ENCODE measurements at places on chromosomes 3 and 15.
A peak's percentile ranks its signal among the peaks of the same experiment; 100 is the strongest.

DNA sequence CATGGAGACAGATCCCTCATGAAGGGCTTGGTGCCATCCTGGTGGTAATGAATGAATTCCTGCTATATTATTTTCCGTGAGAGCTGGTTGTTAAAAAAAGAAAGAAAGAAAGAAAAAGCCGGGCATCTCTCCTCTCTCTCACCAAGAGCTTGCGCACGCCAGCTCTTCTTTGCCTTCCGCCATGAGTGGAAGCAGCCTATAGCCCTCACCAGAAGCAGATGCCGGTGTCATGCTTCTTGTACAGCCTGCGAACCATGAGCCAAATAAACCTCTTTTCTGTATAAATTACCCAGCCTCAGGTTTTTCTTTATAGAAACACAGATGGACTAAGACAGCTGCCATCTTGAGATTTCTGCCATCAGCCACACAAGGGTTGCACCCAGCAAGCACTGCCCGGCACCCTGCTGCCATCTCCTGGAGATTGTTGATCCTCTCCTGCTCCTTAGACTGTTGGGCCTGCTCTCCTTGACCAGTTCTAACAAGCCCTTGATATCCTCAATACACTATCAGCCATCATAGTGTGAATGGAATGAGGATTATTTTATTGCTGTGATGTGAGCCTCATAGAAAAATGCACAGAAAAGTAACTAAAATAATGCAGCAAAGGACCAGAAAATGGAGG lies 3.5 kb upstream of the AHSG start:
- no peak for DNase-seq

DNA sequence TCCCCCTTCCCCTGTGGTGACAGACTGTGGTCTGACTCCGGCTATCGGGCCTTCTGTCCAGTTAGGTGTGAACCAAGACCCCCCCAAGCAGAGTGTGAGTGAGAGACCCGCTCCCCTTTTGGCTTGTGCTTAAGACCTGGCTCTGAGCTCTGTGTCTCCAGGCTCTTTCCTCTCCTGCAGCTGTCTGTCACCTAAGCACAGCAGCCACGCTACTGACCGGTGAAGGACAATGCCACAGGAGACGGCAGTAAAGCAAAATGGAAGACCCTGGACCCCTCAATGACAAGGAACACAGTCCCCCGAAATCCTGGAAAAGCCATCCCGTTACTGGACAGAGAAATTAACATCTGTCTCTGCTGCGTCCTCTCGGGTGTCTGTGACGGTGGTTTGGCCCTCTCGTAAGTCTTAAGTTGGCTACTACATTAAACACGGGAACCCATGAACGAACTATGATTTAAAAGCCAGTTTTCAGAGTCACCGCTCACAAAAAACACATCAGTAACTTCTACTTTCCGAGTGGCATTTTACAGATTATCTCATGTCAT lies 53.7 kb downstream of the CHSY1 start:
- DNase-seq: no peak

GRCh38 chr15:93298901-93299300 lies 209.9 kb upstream of the RGMA start:
- no peak for DNase-seq

DNA sequence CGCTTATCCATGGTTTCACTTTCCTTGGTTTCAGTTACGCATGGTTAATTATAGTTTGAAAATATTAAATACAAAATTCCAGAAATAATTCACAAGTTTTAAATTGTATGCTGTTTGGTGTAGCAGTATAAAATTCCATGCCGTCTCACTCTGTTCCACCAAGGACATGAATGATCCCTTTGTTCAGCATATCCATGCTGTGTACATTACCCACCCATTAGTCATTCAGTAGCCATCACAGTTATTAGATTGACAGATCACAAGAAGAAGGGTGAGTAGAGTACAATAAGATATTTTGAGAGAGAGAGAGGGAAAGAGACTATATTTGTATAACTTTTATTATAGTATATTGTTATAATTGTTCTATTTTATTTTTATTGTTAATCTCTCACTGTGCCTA lies 535.5 kb downstream of the SQOR start:
- DNase-seq: no peak

DNA sequence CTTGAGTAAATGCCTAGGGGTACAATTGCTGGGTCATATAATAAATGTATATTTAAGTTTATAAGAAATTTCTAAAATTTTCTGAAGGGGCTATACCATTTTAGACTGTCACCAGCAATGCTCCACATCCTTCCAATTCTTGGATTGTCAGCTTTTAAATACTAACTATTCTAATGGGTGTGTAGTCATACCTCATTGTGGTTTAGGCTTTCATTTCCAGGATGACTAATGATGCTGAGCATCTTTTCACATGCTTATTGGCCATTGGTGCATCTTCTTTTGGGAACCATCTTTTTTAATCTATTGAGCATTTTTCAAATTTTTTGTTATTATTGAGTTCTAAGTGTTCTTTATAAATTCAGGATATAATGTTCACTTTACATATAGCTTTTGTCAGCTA lies 52.5 kb upstream of the CORO2B start:
- no peak for DNase-seq

- no peak for DNase-seq
Measured at GRCh38 chr15:76260246-76260938, 50.9 kb downstream of the ETFA start.

DNA sequence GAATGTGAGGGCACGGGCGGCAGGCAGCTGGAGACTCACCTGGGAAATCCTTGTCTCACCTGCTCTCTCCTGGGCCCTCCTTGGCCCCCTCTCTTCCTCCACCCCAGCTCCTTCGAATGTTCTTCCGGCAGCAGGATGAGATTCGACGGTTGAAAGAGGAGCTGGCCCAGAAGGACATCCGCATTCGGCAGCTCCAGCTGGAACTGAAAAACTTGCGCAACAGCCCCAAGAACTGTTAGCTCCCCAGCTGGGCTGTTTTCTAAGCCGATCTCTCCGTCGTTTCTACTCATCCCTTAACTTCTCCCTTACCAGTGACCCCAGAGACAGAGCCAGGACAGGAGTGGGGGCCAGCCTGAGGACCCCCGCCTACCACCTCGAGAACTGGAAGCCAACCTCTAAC lies 95.0 kb downstream of the ANP32A start:
- no peak for DNase-seq

GRCh38 chr3:52742418-52743041 lies 28.2 kb downstream of the NEK4 start:
- no peak for DNase-seq

GRCh38 chr3:125189378-125190165 lies 23.0 kb downstream of the SLC12A8 start:
- no peak for DNase-seq

DNA sequence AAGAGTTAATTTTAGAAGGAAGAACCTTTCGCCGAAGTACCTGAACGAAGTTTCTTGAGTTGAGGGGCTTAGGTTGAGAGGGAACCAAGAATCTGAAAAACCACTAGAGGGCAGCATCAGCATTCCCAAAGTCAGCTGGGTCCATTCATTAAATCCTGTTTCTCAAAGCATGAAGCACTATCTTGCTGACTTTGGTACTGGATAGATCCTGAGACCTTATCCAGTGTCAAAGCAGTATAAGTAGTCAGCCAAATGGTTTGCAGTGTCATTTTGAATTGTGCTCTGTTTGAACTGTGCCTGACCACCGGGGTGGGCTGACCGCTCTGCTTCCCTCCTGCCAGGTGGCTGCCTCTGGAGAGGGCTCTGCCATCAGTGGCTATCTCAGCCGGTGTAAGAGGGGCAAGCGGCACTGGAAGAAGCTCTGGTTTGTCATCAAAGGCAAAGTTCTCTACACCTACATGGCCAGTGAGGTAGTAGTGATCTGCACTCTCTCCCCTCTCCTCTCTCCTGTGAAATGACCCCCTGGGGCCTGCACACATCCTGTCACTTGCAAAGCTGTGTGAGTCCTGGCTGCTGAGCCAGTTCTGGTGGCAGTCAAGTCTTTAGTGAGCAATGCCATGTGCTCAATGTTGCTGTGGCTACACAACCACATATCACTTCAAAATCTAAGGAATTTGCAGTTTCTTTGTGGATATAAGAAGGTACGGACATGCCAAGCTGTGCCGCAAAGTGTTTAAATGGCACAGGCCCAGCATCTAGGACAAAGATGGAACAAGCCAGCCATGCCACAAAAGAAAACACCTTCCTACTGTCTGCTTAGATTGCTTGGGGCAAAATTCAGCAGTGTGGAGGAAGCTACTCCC lies 21.4 kb upstream of the NR2C2 start:
- DNase-seq: peak; percentile 19

DNA sequence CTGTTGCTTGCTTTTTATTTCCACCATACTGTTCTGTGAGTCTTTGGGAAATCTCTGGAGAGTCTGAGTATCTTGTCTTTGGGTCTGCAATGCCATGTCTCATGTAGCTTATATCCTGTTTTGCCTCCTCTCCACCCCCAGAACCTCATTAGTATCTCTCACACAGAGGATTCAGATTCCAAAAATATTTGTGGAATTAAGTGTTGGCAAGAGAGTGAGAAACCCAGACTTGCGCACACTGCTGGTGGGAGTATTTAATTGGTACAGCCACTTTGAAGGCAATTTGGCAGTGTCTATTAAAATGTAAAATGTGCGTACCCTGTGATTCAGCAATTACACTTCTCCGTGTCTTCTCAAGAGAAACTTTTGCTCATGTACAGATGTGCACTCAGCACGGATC lies 68.6 kb downstream of the ZNF621 start:
- DNase-seq: no peak
